ENCODE measurements at places on chromosomes 2 and 18.

DNA sequence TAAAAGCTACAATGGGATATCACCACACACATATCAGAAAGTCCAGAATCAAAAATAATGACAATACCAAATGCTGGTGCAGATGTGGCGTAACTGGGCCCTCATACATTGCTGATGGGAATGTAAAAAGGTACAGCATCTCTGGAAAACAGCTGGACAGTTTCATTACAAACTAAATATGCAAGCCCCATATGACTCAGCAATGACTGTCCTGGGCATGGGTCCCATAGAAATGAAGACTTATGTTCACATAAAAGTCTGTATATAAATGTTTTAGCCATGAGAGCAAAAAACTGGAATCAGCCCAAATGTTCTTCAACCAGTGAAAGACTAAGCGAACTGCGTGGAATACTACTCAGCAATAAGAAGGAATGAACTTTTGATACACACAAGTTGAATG is 56.7 kb downstream of the ALPK2 start:
- peak; percentile 95 for DNase-seq

DNA sequence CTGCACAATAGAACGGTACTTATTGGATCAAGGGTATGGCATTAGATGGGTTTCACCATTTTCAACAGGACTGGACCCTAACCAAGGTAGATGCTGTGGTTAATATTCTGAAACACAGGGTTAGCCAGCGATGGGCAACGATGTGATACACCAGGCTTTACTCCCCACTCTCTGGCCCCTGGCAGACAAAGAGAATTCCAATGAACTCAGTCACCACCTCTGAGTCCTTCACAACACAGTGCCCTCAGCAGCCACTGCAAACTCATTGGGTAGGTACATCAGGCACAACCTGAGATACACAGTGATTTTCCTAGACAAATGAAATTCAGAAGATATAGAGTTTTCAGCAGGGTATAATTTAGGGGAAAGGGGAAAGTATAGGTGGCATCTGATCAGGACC is 634.5 kb downstream of the ZEB2 start:
- DNase-seq = no peak

DNA sequence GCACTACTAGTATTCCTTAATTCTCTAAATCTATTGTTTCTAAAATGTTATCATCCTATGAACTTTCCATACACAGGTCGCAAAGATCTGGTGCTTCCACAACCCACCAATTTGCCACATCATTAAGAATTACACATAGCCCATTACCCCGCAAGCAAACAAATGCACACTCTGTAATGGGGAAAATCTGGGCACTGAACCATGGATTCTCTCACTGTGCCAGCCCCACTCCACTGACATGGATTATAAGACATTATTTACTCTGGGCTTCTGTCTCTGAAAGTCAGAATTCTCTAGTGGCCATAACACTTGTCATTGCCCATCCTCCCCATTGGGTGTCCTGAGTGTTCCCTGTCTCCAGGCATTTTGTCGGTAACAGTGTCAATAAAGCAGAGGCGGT is 537.1 kb downstream of the EPHA4 start:
- no peak for DNase-seq

GRCh38 chr2:181130686-181131085 is 150.3 kb downstream of the UBE2E3 start:
- DNase-seq = no peak

GRCh38 chr18:79770826-79771225 is 26.9 kb upstream of the KCNG2 start:
- no peak for DNase-seq

- DNase-seq = no peak
Measured at GRCh38 chr2:35297403-35297802, 1058.2 kb upstream of the CRIM1 start.

DNA sequence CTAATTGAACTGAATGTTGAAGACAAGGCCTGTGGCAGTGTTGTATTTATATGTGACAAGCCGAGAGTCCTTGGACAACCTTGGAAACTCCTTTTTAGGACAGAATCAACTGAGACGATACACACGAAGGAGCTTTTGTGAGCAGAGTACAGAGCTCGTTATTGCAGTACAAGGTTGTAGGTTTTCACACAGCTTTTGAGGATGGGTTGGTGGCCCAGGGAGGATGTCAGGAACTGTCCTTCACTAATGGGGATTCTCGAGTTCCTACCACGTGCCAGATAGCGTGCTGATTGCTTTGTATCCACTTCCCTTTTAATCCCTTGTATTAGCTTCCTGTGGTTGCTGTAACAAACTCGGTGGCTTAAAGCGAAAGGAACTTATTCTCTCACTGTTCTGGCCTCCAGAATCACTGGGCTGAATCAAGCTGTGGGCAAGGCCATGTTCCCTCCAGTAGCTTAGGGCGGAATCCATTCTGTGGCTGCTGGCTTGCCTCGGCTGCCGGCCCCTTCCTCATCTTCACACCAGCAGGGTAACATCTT is 20.2 kb downstream of the INPP4A start:
- no peak for DNase-seq

- DNase-seq = peak; percentile 5
Measured at GRCh38 chr2:206045251-206045650, 40.7 kb downstream of the INO80D start.

DNA sequence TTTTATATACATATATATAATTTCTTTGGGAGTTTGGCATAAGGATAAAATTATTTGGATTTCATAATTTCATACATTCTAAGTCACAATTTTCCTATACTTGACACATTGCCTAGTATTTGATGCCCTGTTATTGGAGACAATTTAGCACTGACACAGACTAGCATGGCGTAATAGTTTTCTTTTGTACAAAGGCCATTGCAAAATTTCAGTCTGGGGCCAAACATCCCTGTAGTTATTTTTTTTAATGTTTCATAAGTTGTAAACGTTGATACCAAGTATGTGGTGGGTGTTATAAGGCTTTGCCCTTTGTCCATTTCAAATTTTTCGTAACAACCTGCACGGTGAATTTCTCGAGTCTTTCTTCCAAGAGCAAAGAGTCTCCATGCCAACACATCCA is 95.7 kb upstream of the NRP2 start:
- DNase-seq = no peak

- DNase-seq = no peak
Measured at GRCh38 chr2:23624378-23624777, 239.4 kb downstream of the KLHL29 start.

DNA sequence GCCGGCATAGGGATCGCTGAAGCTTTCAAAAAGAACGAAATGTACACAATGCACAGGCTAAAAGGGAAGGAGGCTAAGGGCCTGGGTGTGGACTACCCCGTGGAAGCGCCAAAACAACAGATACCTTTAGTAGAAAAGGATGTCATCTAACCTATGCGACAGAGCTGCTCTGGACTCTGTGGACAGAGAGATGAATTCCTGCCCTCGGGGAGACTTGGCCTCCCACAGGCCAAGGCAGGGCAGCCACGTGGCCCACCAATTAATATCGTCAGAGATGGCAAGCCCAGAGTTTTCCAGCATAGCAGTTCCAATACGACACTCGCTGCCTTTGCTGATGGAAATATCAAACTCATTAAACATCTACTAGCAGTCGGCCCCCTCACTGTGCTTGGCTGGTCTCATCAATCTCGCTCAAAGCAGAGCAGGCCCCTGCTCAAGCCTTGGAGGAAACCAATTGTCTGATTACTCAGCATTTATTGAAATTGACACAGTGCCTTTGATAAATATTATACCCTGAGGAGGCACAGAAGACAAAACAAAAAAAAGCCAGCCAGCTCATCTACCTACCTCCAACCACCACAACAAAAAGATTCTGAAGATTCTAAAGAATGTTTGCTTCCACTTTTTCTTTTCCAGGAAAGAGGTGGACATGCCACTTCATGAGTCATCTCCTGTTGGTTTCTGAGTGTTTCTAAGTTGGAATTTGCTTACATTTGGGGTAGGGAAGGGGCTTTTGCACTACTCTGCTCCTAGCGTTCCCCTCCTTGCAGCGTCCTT is 79.0 kb upstream of the ACAA2 start:
- DNase-seq = no peak

GRCh38 chr2:45736757-45737704 is 85.6 kb downstream of the PRKCE start:
- DNase-seq = no peak
